Activated CD8-positive, alpha-beta memory T cell treated with anti-CD3 and anti-CD28 coated beads for 1 hour (primary cell): ENCODE measurements at places on chromosomes 1 and 21.

DNA sequence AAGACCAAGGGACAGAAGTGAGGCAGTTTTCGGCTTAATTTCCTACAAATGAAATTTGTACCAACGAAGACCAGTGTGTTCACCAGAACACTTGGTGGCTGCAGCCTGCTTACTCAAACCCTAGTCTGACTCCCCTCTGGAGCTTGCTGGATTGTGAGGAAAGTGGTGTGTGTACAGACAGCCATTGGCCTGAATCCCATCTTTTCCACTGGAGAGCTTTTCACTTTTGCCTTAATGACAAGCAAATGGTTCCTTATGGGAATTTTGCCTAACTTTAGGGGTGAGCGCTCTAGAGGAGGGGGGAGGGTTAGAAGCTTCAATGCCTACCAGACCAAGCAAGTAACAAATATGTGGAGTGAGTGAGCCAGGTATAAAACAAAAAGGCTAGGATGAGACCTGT, 17.3 kb downstream of the METTL13 start:
- no peak for DNase-seq

DNA sequence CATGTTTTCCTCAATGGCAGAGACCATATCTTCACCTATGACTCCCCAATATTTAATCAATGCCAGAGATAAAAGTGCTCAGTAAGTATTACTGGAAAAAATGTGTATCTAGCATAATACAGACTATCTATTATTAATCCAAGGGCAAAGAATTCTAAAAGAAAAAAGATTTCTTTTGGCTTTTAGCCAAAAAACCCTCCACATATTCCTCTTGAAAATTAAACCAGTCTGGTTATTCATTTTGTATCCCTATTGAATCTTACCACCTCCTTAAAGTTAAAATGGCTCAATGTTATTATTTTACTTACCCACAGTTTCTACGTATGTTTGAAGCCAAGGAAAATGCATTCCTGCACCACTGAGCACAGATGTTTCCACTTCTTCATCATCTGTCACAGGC, 1.6 kb downstream of the TAF1A start:
- DNase-seq = no peak

DNA sequence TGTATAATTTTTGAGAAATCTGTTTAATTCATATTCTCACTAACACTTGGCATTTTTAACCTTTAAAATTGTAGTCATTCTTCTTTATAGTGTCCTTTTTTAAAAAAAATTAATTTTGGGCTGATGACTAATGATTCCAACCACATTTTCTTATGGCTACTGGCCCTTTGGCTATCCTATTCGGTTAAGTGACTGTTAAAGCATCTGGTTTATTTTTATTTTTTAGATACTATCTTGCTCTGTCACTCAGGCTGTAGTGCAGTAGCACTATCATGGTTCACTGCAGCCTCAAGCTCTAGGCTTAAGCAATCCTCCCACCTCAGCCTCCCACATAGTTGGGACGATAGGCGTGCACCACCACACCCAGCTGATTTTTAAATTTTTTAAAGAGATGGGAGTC, 723.2 kb upstream of the CXADR start:
- no peak for DNase-seq

- DNase-seq = peak; percentile 51
Observed at GRCh38 chr1:78649628-78650027, at the start of gene IFI44. IFI44 (plus strand) TSS chr1:78649831; CDS start chr1:78650196, 365 bp downstream.

- DNase-seq = no peak
Observed at GRCh38 chr1:35603941-35604340, 30.8 kb downstream of the TFAP2E start.
